ENCODE measurements at places on chromosomes 2 and 18.

GRCh38 chr2:239726631-239727181, 298.4 kb downstream of the NDUFA10 start:
- H3K36me3 ChIP-seq = no peaks in the 10 kb centered on the region
- no peaks in the 10 kb centered on the region for H3K4me1 ChIP-seq
- no peak overlapping the region for H3K27ac ChIP-seq
- DNase-seq = no peak

GRCh38 chr2:56248965-56249742, 65.4 kb downstream of the CCDC85A start:
- no peak for DNase-seq
- H3K27me3 ChIP-seq = no peaks in the 10 kb centered on the region
- no peak overlapping the region for H3K27ac ChIP-seq
- H3K36me3 ChIP-seq = no peaks in the 10 kb centered on the region

- H3K27me3 ChIP-seq = peaks cover 20% of the 10 kb centered on the region
- no peak overlapping the region for H3K4me3 ChIP-seq
- no peak overlapping the region for H3K27ac ChIP-seq
- H3K4me1 ChIP-seq = no peaks in the 10 kb centered on the region
- H3K36me3 ChIP-seq = no peaks in the 10 kb centered on the region
Observed at GRCh38 chr2:46650556-46651001, 171.2 kb downstream of the TMEM247 start.

- H3K27me3 ChIP-seq = no peaks in the 10 kb centered on the region
- DNase-seq = no peak
- H3K4me3 ChIP-seq = no peak overlapping the region
- H3K36me3 ChIP-seq = no peaks in the 10 kb centered on the region
Observed at GRCh38 chr2:45871025-45871424, 219.6 kb downstream of the PRKCE start.

DNA sequence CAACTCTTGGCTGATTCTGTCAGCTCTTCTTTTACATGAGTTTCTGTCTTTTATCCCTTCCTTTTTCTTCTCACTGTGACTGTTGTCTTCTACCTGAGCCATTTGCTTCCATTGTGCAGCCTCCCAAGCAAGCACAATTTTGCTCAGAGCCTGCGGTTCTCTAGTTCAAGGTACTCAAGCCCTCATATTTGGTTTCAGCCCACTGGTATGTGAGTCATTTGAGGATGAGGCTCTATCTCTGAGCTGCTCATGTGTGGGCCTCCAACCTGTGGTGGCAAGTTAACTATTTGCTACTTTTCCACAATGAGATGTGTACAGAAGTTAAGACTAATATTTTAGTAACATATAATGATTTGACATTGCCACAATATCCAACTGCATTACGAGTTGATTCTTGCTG, 183.0 kb downstream of the PHLPP1 start:
- no peak overlapping the region for H3K4me3 ChIP-seq
- H3K36me3 ChIP-seq = peaks cover 9% of the 10 kb centered on the region
- peaks cover 9% of the 10 kb centered on the region for H3K4me1 ChIP-seq
- DNase-seq = no peak
- no peaks in the 10 kb centered on the region for H3K27me3 ChIP-seq
- H3K27ac ChIP-seq = no peak overlapping the region

GRCh38 chr2:4507661-4508060, 804.3 kb downstream of the DCDC2C start:
- H3K27ac ChIP-seq = no peak overlapping the region
- no peak overlapping the region for H3K4me3 ChIP-seq
- no peaks in the 10 kb centered on the region for H3K4me1 ChIP-seq

- no peak for DNase-seq
- H3K27ac ChIP-seq = no peak overlapping the region
- no peaks in the 10 kb centered on the region for H3K4me1 ChIP-seq
- H3K4me3 ChIP-seq = no peak overlapping the region
- H3K27me3 ChIP-seq = peaks cover 9% of the 10 kb centered on the region
Observed at GRCh38 chr2:176794392-176794791, 418.2 kb upstream of the HNRNPA3 start.

DNA sequence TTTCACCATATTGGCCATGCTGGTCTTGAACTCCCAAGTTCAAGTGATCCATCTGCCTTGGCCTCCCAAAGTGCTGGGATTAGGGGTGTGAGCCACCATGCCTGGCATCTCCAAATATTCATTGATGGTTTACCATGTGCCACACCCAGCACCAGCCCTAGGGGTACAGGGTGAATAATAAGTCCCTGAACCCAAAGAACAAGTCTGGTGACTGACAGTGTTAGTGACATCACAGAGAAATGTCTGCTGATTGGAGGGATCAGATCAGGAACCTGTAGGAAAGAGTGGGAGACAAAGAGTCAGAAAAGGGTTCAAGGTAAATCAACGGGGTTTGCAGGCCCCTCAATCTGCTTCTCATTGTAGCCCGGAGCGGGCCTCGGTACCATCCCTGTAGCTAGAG, 118.4 kb upstream of the NABP1 start:
- H3K27ac ChIP-seq = no peak overlapping the region
- H3K27me3 ChIP-seq = peaks cover 31% of the 10 kb centered on the region
- H3K4me1 ChIP-seq = peaks cover 13% of the 10 kb centered on the region
- no peak overlapping the region for H3K4me3 ChIP-seq
- H3K36me3 ChIP-seq = peaks cover 2% of the 10 kb centered on the region

DNA sequence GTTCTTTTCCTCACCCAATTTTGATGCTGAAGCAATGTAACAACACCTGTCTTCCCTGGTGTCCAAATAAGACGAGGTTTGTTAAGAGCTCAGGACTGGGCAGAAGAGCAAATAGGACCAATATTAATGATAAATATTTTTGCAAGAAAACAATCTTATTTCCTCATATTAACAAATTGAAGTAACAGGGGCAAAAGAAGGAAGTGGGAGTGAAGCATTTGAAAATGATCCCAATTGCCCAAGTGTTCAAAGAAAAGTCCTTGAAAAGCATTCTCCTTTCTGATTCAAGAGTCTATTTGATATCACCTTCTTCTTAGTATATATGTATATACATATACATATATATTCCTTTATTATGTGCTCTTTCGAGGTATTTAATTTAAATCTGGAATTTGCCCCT, 418.8 kb downstream of the ARHGAP15 start:
- DNase-seq = no peak
- no peaks in the 10 kb centered on the region for H3K27me3 ChIP-seq
- no peak overlapping the region for H3K4me3 ChIP-seq
- peaks cover 14% of the 10 kb centered on the region for H3K36me3 ChIP-seq

- H3K27ac ChIP-seq = no peak overlapping the region
- no peaks in the 10 kb centered on the region for H3K4me1 ChIP-seq
- no peak for DNase-seq
- H3K36me3 ChIP-seq = no peaks in the 10 kb centered on the region
- no peak overlapping the region for H3K4me3 ChIP-seq
Observed at GRCh38 chr18:75003039-75003438, 205.9 kb downstream of the PTGR3 start.

DNA sequence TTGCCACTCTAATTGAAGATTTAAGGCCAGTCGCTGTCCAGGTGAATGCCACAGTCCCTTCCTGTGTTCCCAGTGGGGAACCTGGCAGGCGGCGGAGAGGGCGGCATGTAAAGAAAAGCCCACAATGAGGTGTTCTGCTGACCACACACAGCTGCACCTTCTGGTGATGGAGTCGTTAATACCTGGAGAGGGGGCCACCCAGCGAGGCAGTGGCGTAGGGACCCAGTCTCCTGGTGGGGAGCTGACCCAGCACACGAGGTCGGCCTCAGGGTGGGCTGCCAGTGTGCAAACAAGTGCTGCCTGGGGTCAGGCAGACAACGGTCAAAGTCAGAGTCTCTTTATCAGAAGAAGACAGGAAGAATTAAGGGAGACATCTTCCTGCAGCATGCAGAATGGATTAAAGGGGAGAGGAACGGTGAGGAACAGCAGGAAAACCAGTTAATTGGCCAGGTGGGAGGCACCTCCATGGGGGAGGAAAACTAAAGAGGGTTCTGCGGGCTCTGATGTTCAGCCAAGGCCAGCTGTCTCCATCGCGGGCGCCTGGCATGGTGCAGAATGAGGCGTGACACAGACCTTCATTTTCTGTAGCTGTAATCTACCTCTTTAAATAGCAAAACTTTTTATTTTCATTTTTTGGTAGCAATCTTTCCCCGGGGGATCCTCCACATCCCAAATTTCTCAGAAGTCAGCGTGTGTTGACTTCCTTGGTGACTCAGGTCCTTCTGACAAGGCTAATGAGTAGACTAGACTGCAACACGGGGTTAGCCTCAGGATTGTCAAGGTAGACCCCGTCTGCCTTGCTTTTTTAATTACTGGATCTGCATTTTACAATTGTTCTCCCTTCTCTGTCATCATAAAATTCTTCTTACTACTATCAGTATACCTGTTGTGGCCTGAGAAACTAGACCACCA, 78.3 kb downstream of the SMAD7 start:
- peak overlapping the region; percentile 24 for H3K27ac ChIP-seq
- H3K4me3 ChIP-seq = no peak overlapping the region
- H3K4me1 ChIP-seq = peaks cover 39% of the 10 kb centered on the region
- no peaks in the 10 kb centered on the region for H3K36me3 ChIP-seq
- DNase-seq = no peak

DNA sequence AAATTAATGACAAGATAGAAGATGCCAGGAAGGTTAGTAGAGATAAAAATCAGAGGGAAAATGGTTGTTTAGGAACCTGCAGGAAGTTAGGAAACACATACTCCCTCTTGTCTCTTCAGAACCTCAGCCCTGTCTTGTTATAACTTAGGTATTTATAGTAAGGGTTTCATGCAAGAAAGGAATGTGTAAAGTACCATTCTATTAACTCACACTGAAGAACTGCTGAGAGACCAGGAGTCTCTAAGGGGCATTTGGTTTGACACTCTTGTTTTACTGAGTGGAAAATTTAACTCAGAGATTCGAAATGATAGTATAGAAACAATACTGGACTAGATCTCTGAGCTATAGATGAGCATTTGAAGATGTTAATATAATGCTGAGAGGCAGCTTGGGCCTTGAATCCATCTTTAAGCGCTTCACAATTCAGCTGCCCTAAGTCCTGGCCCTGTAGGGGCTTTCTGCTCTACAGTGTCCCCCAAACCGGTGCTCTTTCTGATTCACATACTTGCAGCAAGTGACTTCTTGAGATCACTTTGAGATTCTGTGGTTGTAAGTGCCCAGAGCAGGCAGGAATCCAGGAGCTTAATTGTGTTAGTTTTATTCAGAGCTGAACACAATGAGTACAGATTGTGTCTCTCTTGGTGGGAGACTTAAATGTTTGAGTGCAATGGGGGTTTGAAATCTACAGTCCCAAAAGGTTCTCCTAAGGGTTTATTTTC, 235.0 kb upstream of the RGPD4 start:
- no peaks in the 10 kb centered on the region for H3K36me3 ChIP-seq
- no peak for DNase-seq
- no peak overlapping the region for H3K4me3 ChIP-seq
- H3K27ac ChIP-seq = no peak overlapping the region

DNA sequence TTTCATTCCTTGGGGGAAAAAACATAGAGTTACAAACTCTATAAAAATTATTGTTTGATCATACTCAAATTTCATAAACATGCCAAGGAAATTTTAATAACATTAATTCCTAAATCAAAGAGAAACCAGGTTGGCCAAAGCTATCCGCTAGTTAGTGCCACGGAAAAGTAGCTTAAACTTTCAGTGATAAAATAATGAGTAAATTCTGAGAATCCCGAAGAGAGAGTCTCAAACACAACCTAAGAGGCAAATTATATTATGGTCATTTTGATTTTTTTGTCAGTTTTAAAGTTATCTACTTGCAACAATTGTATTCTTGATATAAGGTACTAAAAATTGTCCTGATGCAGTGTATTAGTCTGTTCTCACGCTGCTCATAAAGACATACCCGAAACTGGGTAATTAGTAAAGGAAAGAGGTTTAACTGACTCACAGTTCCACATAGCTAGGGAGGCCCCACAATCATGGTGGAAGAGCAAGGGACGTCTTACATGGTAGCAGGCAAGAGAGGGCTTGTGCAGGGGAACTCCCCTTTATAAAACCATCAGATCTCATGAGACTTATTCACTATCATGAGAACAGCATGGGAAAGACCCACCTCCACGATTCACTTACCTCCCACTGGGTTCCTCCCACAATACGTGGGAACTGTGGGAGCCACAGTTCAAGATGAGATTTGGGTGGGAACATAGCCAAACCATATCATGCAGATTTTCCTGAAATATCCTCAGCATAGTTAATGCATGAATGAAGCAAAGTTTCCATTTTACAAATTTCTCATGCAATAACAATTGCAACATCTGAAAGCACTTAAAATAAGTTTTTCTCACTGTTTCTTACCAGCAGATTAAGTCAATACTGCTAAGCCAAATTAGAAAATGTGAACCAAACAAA, 205.9 kb upstream of the STK17B start:
- H3K36me3 ChIP-seq = no peaks in the 10 kb centered on the region
- H3K4me1 ChIP-seq = no peaks in the 10 kb centered on the region
- H3K27me3 ChIP-seq = peaks cover 5% of the 10 kb centered on the region
- no peak overlapping the region for H3K27ac ChIP-seq
- DNase-seq = no peak
- H3K4me3 ChIP-seq = no peak overlapping the region

DNA sequence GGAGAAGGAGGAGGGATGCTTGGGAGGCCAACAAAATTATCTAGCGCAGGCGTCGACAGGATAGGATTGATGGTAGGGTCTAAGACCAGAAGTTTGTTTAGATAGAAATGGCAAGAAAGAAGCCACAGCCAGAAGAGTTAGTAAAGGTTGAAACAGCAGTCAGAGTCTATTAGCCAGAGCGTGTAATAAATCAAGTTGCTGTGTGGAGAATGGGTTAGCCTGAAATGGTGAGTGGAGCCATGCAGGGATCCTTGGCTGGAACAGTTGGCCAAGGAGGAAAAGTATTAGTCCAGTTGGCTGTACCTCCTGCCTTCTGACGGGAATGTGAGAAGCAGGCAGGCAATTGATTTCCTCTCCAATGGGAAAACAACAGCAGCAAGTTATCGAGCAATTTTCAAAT, 190.7 kb upstream of the CCDC68 start:
- no peak overlapping the region for H3K4me3 ChIP-seq
- DNase-seq = no peak
- no peaks in the 10 kb centered on the region for H3K36me3 ChIP-seq
- H3K4me1 ChIP-seq = no peaks in the 10 kb centered on the region

GRCh38 chr2:11647834-11648600, 22.0 kb downstream of the NTSR2 start:
- H3K4me3 ChIP-seq = no peak overlapping the region
- no peaks in the 10 kb centered on the region for H3K4me1 ChIP-seq
- H3K27me3 ChIP-seq = peaks cover 14% of the 10 kb centered on the region
- H3K27ac ChIP-seq = no peak overlapping the region

- H3K27ac ChIP-seq = no peak overlapping the region
- peaks cover 9% of the 10 kb centered on the region for H3K36me3 ChIP-seq
- DNase-seq = no peak
- peaks cover 4% of the 10 kb centered on the region for H3K4me1 ChIP-seq
Observed at GRCh38 chr18:78981989-78982620, 2.5 kb downstream of the SALL3 start.

GRCh38 chr18:57230861-57231585, 84.1 kb downstream of the BOD1L2 start:
- no peak for DNase-seq
- H3K36me3 ChIP-seq = no peaks in the 10 kb centered on the region
- H3K4me3 ChIP-seq = no peak overlapping the region
- no peak overlapping the region for H3K27ac ChIP-seq
- H3K4me1 ChIP-seq = no peaks in the 10 kb centered on the region

Data from activated T-helper 1 cell treated with anti-CD3 and anti-CD28 coated beads, Interleukin-12 subunit alpha, Interleukin-12 subunit beta, Interleukin-2, Interleukin-4 antibody, amounts not matched to agents 30 ng/mL and 10 ng/mL and 1 ng/mL, durations not matched to agents 14 hours and 24 hours and 36 hours (primary cell).